Neural crest cell (in vitro differentiated cells): ENCODE measurements at places on chromosomes 16 and 17. TPM values are rescaled to one million over a fixed set of nuclear protein-coding genes. Genes with fewer than 3 reads are reported as not detected.

GRCh38 chr17:17394494-17394893, 82.3 kb upstream of the MED9 start:
- DNase-seq = no peak

DNA sequence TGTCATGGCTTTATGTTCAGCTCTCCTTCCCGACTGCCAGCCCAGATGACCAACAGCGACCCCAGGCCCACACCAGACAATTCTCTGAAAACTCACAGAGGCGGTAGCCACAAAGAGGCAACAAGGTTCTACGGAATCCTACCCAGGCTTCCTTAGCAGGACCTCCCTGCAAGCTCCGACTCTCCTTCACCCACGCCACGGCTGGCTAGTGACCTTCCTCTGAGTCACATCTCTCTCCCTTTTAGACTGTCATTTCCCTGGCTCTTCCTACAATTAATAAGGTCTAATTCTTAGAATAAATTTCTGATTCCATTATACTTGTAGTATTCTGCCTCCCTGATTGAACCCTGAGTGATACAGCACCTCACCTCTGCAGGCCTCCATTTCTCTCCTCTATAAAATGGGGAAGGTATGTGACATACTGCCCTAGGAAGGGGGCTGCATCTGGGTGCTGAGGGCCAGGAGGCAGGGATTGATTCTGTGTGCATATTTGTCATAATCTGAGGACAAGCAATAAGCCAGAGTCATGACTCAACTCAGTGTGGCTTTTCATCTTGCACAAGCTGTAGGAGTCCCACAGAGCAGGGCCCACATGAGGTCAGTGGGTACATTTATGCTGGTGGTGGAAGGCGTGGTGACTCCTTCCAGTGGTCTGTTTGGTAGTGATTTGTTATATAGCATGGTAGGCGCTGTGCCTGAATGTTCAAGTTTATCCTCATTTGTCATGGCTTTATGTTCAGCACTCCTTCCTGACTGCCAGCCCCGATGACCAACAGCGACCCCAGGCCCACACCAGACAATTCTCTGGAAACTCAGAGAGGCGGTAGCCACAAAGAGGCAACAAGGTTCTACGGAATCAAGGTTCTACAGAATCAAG, 46.2 kb downstream of the SMPD3 start:
- no peak for DNase-seq

GRCh38 chr17:47704116-47704515, 10.2 kb downstream of the TBKBP1 start:
- DNase-seq = no peak

DNA sequence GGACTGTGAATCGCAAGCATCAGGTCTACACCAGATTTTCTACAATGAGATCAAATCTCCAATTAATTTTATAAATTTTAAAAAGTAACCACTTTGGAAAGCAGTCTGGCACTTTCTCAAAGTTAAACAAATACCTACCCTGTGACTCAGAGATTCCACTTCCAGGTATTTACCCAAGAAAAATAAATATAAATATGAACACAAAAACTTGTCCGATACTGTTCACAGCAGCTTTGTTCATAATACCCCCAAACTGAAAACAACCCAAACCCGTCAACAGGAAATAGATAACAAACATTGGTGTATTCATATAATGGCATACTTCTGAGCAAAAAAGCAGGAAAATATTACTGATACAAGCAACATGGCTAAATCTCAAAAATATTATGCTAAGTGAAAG, 12.1 kb downstream of the ZDHHC7 start:
- no peak for DNase-seq

DNA sequence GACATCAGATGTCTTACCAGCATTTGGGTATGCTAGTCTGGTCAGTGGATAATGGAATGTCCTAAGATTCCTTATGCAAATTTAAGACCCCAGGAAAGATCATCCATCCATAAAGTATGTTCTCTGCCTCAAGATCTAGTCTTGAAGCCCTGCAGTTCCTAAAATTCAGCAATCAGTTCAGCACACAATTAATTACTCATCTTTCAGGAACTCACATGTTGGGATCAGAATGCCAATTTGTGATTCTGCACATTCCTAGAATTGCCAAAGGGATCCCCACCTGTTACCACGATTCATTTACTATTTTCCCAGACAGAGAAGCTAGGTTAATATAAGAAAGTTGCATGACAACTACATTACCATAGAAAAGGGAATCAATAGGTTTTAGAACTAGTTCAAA, 3.2 kb downstream of the OR2C1 start:
- no peak for DNase-seq

TIMP2 gene
- 58.5 and 60.2 TPM in 2 replicates for total RNA-seq

NACA2 gene
- not detected in 2 replicates for total RNA-seq
